ENCODE measurements at places on chromosomes 13 and 19.

DNA sequence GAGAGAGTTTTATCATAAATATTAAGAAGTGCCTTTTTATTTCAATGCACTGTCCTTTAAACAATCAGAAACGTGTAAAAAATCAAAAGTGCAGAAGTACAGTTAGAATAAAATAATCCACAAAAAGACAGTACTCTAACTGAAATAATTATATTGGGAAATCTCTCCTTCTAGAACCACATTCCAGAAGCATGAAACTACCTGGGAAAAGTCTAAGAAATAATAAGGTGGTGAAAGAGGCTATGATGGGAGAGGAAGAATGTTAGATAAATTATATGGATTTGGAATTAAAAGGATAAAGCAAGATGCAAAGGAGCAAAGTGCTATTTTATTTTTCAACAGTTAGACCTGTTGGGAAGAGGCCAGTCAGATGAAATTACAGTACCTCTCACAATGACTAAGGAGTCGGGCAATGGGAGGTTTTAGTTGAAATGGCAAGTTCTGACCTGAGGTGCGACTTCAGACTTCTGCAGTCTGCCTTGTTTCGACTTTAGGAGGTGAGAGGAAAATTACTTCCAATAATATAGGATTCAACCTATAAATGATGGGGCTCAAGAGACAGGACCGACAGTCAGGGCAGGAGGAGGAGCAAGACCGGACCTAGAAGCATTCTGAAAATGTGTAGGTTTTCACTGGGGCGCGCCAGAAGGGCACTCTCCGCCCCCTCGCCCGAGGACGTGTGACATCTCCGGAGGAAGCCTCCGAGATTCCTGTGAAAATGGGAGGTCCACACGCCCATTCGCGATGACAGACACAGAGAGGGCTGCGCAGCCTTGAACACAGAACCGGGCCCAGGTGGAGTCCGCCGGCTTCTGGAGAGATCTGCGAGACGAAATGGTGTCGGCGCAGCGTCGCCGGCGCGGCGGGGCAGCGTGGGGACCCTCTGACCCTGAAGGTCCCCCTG lies 717 bp downstream of the SPRYD7 start:
- DNase-seq = peak; percentile 19

DNA sequence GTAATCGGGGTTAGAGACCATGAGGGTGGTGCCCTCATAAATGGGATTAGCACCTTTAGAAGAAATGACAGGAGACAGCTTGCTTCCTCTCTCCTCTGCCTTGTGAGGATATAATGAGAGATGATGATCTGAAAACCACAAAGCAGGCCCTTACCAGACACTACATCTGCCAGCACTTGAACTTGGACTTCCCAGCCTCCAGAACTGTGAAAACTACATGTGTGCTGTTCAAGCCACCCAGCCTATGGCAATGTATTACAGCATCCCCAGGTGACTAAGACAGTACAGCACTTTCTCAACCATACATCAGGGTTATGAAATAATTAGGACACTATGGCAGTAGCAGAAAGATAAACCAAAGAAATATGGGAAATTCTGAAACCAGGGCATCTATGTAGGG lies 7.4 kb downstream of the ZNF564 start:
- no peak for DNase-seq

GRCh38 chr13:73336773-73337172 lies 278.0 kb downstream of the KLF5 start:
- DNase-seq = no peak

GRCh38 chr13:79679334-79679733 lies 198.4 kb downstream of the NDFIP2 start:
- no peak for DNase-seq

DNA sequence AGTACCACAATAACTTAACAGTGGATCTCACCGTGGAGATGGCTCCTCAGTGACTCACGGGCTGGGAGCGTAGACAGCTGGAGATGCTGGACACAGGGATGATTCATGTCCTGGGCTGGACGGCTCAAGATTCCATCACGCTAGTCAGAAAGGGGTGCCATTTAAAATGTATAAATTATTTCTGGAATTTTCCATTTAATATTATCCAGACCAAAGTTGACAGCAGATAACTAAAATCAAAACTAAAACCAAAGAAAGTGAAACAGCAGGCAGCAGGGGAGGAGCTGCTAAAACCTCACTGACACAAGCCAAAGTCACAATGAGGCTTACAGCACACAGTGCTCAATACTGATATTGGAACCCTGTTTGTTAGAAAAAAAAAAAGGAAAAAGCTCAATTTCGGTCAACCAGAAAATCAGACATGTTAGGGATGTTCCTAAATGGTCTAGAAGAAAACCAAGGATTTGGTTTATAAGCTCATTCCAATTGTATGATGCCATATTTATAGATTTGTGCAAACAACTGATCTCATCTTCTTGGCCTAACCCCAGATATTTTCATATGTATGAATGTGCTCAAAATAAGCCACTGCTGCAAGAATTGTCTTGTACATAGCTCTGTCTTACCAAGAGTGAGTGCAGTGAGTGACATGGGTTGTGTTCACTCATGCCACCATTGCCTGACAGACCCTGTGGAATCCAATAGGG lies 111.8 kb downstream of the SACS start:
- DNase-seq = no peak

- DNase-seq = no peak
Observed at GRCh38 chr13:56586976-56587375, 553.7 kb upstream of the PRR20A start.

GRCh38 chr19:29532956-29533355 lies 7.2 kb downstream of the VSTM2B start:
- no peak for DNase-seq

- no peak for DNase-seq
Observed at GRCh38 chr13:36059321-36059720, 71.9 kb downstream of the DCLK1 start.

DNA sequence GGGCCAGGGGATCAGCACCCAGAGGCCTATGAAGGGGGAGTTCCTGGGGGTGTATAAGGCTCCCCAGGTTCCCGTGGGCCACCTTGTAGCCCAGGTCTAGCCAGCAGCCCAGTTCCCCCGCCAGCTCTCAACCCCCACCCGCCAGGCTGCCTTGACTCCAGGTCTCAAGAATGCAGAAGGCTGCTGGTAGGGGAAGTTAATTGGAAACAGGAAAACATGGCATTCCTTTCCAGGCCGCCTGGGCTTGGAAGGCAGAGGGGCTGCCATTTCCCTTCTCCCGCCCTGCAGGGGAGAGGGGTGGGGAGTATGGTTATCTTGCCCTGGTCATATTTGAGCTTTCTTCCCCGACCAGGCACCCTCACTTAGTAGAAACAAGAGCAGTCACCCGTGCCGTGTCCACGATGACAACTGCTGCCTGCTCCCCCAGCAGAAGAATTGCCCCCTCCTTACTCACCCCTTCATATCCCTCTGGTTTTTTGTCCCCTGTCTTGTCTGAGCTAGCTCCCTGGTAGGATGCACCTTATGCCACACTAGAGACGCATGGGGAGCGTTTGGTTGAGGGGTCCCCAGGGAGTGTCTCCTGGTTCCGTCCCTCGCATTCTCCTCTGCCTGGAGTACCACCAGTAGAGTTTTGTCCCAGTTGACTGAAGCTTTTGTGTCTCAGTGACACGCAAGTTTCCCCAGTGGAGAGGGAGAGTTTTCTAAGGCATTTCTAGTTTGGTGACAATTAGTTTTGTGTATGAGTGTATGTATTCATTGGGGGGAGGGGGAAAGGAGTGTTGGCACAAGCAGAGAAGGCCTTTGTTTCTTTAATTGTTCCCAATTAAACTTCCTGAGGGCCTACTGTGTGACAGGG lies 4.5 kb downstream of the BICRA start:
- DNase-seq = no peak

GRCh38 chr19:48997972-48998371 lies 4.3 kb downstream of the RUVBL2 start:
- no peak for DNase-seq

- DNase-seq = no peak
Observed at GRCh38 chr19:46279177-46279576, 17.7 kb upstream of the HIF3A start.

GRCh38 chr13:97371486-97372109 lies 62.4 kb upstream of the RAP2A start:
- DNase-seq = no peak

GRCh38 chr19:23774524-23774971 lies 15.9 kb upstream of the ZNF681 start:
- no peak for DNase-seq

DNA sequence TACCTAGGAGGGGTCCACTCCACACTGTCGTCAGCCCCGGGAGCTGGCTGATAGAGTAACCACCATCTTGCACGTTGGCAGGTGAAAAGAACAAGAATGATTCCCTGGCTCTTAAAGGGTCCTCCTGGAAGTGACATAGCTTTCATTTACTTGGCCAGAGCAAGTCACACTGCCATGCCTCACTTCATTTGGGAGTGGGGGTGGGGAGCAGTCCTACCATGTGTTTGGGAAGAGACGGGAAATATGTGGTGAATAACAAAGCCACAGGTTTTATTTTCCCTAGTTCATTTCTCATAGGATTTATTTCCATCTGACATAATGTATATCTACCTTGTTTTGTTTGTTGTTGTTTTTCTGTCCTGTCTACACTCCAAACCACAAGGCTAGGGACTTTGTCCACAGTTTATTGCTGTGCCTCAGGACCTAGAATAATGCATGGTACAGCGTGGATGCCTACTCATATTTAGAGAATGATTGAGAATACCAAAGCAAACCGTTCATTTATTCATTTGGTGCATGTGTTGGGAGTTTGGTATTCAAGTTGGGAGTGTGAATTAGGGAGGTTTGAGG lies 26.8 kb downstream of the UBAC2 start:
- DNase-seq = no peak

- no peak for DNase-seq
Observed at GRCh38 chr19:42613666-42614065, 18.9 kb upstream of the CEACAM8 start.

- DNase-seq = no peak
Observed at GRCh38 chr13:24651718-24652345, 28.4 kb upstream of the ATP12A start.

- DNase-seq = no peak
Observed at GRCh38 chr19:768424-768823, 17.5 kb downstream of the MISP start.

- no peak for DNase-seq
Observed at GRCh38 chr13:27133889-27134288, 37.7 kb downstream of the USP12 start.

GRCh38 chr19:18469069-18469846 lies 31.3 kb upstream of the ISYNA1 start:
- DNase-seq = peak; percentile 27

GRCh38 chr19:3302755-3303154 lies 63.6 kb upstream of the NFIC start:
- DNase-seq = no peak

GRCh38 chr19:7512400-7512851 lies 3.5 kb upstream of the ZNF358 start:
- no peak for DNase-seq

DNA sequence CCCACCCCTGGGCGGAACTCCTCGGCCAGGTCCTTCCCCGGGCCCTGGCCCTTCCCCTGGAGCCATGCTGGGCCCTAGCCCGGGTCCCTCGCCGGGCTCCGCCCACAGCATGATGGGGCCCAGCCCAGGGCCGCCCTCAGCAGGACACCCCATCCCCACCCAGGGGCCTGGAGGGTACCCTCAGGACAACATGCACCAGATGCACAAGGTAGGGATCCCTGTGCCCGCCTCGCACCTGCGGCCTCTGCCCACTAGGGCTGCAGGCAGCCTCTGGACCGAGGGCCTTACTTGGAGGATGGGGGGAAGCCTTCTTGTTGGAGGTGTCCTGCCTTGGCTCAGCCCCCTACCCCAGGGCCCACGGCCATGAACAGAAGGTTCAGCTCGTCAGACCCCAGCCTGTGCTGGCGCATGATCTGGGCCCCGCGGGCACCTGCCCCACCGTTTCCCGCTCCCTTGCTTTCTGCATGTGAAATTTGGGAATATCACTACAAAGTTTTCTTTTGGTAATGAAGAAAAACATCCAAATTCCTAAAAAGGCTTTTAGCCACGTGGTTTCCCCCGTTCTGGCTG lies 23.4 kb downstream of the SMARCA4 start:
- no peak for DNase-seq

GRCh38 chr13:57408312-57408711 lies 223.2 kb upstream of the PCDH17 start:
- no peak for DNase-seq

DNA sequence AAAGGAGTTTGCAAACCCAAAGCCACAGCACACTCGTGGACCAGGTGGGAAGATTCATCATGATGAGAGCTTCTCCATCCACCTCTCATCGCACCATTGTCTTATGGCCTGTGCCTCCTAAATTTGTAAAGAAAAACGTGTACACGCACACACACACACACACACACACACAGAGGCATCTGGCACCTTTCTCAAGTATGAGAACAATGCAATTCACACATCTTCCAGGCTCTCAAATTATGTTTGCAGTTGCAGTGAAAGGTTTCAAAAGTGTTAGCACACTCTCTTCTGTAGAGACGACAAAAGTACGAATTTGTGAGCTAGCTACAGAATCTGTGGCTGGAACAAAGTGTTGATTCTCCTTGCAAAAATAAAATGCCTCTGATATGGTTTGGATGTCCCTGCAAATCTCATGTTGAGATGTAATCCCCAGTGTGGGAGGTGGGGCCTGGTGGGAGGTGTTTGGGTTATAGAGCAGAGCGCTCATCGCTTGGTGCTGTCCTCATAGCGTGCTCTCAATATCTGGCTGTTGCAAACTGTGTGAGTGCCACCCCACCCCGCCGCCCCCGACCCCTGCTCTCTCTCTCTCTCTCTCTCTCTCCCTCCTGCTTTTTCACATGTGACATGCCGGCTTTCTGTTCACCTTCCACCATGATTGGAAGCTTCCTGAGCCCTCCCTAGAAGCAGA lies 21.8 kb upstream of the RAB20 start:
- DNase-seq = no peak

DNA sequence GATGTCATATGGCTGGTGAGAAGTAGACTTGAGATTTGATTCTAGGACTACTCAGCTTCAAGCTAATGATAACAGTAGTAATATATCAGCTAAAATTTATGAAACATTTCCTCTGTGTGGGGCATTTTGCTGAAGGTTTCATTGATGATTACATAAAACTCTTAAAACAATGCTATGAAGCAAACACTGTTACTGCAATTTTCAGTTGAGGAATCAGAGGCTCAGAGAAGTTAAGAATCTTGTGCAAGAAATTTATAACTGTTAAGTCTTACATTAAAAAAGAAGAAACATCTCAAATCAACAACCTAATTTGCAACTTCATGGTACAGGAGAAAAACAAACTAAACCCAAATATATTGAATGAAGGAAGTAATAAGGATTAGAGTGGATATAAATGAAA lies 10.3 kb downstream of the CEACAM8 start:
- no peak for DNase-seq

- DNase-seq = no peak
Observed at GRCh38 chr19:53531457-53531856, 6.5 kb upstream of the ZNF331 start.
